ENCODE measurements at places on chromosomes 12 and 14.

DNA sequence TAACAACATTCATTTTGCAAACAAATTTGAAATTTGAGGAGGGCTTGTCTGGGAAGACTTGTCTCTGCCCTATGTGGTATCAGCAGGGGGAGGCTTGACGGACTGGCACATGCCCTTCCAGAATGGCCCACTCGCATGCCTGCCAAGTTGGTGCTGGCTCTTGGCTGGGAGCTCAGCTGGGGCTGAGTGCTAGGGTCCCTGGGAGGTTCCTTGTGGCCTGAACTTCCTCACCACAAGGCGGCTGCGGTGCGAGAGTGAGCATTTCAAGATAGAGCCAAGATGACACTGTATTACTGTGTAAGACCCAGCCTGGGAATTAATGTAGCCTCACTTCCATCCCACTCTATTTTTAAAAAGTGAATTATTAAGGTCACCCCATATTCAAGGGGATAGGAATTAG, 271.6 kb upstream of the PLEKHG7 start:
- no peak for DNase-seq

DNA sequence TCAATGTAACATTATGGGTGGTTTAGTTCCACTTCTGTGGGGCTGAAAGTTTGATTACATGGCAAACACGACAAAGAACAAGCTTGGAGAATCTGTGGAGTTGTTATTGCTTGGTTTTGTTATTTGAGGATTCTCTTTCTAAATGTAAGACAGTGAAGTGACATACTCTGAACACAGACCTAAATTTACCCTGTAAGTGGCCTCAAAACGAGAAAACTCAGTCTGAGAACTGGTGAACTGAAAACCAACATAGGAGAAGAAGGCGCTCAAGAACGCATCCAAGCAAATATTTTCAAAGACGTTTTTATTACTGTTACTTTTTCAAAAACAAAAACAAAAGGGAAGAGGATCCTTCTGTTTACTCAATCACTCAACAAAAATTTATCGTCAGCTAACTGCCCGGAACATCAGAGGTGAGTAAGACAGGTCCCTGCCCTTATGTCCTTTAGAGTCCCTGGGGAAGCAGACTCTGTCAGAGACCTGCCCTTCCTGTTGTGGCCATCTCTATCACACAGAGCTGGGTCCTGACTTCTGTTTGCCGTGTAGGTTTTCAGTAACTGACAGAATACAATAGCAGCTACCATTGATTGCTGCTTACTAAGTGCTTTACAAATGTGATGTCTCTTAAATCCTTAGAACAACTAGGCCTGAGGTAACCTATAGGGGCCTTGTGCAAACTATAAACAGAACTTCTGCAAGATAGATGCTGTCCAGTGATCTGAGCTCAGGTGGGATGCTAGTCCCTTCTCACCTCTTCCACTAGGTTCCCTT, 79.3 kb upstream of the C12orf71 start:
- no peak for DNase-seq

DNA sequence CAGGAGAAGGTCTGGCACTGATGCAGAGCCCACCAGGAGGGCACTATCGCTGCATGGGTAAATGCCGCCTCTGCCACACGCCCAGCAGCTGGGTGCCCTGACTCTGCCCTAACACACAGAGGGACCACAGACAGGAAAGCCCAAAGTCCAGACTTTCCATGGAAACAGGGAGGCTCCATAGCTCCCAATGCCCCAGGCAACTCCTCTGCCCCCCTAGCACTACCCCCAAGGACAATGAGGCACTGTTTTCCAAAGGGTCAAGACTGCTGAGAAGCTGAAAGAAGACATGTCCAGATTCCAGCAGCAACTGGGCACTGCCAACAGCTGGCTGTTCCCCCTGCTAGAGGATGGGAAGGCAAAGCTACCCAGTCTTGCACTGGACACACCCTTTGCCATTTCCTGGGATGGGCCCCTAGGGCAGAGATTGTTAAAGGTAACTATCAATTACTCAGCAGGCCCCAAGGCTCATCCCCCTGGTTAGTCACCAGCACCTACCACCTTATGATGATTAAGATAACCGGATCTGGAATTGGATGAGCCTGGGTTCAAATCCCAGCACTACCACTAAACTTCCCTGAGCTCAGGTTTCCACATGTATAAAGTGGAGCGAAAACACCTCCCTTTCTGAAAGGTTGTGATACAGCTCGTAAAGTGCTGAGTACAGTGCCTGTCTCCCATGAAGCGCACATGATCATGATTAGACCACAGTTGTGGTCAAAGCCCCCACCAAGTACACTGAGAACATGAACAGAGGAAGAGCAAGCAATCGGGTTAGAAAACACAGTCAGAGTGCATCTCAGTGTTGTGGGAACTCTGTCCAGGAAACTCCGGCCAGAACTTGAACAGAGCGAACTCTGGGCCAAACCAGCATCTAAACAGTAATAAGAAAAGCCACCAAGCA, 3.3 kb downstream of the PXN start:
- DNase-seq = peak; percentile 37

GRCh38 chr12:115405471-115405860, 721.5 kb upstream of the TBX3 start:
- DNase-seq = no peak

- DNase-seq = no peak
Observed at GRCh38 chr14:54322701-54323337, 74.0 kb upstream of the CDKN3 start.

GRCh38 chr14:69036757-69037506, 57.8 kb upstream of the ACTN1 start:
- DNase-seq = no peak

DNA sequence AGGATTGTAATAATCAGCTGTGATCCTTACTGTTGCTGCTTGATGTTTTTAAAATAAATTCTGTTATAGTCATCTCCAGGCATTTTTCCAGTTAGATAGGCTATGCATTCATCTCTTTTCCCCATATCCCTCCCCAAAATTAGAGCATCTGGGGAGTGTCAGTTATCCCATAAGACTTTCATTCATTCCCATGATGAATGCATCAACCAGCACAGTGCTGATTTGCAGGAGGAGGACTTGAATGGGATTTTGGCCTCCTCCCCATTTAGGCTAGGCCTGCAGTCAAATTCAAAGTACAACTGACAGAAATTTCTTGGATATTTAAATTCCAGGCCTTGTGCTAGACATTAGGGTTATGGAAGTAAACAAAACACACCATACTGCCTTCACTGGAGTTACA, 99.8 kb downstream of the AEBP2 start:
- DNase-seq = no peak

DNA sequence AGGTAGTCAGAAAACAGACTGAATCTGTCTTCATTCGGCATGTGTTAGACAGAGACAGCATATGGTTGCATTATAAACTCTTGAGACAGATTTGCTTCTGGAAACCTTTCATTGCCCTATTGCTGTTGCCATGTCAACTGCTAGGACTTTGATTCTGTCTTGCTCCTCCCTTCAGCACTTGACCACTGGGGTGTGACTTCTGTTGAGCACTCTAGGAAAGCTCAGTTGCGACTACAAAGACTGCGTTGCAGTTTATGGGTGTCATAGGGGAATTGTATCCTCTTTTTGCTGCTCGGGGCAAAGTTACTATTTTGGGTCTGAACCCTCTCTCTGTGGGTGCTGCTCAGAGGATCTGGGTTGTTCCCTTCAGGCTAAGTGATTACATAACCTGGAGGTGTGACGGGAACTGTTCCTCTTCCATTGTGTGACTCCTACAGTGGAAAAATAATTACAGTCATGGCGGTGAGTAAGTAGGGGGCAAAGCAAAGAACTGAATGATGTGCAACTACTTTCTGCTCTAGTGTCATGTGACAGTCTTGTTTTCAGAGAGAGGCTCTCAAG, 44.3 kb upstream of the TRIM9 start:
- no peak for DNase-seq

GRCh38 chr12:105418821-105419291, 88.4 kb downstream of the C12orf75 start:
- no peak for DNase-seq

GRCh38 chr14:20556500-20557211, 4.2 kb downstream of the RNASE9 start:
- DNase-seq = no peak

GRCh38 chr12:98208816-98209215, 306.6 kb upstream of the TMPO start:
- no peak for DNase-seq

DNA sequence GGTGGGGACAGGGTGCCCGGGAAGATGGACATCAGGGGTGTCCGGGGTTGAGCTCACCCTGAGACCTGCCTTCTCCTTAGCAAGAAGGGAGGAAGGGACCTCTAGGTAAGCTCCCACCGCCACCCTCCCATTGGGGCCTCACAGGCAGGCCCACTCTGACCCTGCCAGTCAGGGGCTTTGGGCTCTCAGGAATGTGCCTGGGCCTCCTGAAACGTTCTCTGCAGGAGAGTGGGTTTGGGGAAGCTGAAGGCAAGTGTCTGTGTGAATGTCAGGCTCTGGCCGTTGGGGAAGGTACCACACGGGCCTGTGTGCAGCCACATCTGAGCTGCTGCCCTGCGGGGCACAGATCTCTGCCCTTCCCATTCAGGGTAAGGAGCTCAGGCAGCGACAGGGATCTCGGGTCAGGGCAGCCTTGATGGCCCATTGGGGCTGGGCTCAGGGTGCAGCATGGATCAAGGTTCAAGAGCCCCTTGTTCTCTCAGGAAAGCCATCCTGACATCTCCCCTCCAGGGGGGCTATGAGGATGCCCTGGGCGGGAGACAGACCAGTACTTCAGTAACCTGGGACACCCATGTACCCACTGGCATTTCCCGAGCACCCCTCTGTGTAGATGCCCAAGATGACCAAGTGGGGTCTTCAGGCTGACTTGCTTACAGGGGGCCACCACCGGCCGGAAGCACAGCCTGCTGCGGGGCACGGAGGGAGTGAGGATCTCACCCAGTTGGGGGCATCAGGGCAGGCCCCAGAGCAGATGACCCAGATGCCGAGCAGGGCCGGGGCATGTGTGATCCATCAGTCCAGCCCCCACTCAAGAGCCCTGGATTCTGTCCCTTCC, 29.7 kb downstream of the FAM222A start:
- no peak for DNase-seq

GRCh38 chr12:40733871-40734270, 41.6 kb downstream of the CNTN1 start:
- no peak for DNase-seq

GRCh38 chr14:84646786-84647500, 883.0 kb upstream of the FLRT2 start:
- no peak for DNase-seq

- DNase-seq = no peak
Observed at GRCh38 chr12:124715121-124715990, 147.9 kb upstream of the NCOR2 start.

DNA sequence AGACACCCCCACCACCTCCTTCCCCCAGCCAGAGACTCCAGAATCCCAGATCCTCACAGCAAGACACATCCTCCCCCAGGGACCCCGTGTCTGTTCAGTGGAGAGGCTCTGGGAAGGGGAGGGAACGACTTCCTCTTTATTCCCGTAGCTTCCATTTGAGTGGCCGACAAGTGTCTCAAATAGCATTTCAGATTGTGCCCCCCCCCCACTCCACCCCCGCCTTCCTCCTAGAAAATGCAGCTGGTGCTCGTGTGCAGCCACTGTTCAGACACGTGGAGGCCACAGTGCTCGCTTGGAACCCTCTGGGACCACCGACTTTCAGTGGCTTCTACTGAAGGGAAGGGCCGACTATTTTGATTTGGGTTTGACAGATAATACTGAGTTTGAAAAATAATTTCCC, 14.3 kb downstream of the PPP2R5C start:
- no peak for DNase-seq

- no peak for DNase-seq
Observed at GRCh38 chr12:80445083-80445793, 1.2 kb downstream of the PTPRQ start.

DNA sequence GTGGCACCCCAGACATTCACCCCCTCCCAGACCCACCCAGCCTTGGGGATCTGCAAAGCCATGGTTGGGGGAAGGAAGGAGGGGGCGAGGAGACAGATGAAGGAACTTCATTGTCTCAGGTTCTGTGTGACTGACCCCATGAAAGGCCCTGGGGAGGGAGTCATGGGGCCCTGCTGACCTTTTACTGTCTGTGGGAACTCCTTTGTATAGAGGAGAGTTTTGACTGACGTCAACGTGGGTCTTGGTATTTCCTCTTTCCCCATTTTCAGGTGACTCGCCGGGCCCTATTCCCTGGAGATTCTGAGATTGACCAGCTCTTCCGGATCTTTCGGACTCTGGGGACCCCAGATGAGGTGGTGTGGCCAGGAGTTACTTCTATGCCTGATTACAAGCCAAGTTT, 3.1 kb upstream of the RAB5B start:
- DNase-seq = no peak

- DNase-seq = peak; percentile 8
Observed at GRCh38 chr12:24778486-24779304, 170.2 kb downstream of the BCAT1 start.

- DNase-seq = peak; percentile 49
Observed at GRCh38 chr12:4287325-4288211, 14.0 kb downstream of the CCND2 start.

DNA sequence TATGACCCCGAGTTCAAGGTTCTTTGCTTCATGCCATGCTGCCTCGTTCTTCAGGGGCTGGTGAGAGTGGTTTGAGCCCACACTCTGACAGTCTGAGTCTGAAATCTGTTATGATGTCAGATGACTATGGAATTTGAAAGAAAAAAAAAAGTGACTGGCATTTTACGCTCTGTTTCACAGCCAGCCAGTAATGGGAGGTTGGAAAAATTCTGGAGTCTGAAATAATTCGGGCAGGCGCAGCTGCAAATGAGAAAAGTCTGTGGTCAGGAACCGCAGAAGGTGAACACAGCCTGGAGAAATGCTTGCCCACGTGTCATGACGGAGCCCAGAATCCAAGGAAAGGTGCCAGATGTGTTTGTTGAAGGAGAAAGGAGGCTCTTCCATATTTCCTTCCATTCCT, 269.8 kb upstream of the PWP1 start:
- DNase-seq = no peak

DNA sequence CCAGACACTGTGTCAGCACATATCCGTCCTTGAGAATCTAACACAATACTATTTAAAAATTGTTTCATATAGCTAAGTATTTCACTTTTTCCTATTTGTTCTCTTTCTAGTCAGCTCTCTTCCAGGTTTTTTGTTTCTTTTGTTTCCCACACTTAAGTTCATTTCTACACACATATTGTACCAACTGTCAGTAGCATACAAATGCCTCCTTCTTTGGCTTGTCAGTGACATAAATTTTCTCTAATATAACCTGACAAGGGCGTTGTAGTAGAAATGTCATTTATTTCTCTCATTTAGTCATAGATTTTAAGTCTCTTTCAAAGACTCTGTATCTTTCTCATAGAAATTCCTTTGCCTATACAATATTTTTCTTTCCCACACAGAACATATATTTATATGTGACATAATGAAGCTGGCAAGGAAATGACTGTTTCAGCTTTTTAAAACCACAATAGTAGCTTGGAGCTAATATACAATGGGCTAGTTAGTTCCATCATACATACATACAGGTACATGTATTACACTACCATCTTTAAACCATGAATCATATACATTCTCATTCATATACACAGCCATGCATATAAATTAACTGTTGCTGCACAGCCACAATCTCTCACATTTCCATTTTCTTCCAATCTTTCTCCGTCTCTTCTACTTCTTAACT, 42.3 kb upstream of the EPS8 start:
- DNase-seq = no peak

Measured in CD4-positive, alpha-beta T cell treated with Interleukin-4 for 4 hours (primary cell).